ENCODE measurements at places on chromosomes 12 and 14. TPM values are rescaled to one million over a fixed set of nuclear protein-coding genes. Genes with fewer than 3 reads are reported as not detected.

GRCh38 chr12:3216097-3216496 is 138.9 kb downstream of the TSPAN9 start:
- peak overlapping the region; percentile 76 for H3K27ac ChIP-seq
- peaks cover 28% of the 10 kb centered on the region for H3K4me1 ChIP-seq
- H3K27me3 ChIP-seq = no peaks in the 10 kb centered on the region

DNA sequence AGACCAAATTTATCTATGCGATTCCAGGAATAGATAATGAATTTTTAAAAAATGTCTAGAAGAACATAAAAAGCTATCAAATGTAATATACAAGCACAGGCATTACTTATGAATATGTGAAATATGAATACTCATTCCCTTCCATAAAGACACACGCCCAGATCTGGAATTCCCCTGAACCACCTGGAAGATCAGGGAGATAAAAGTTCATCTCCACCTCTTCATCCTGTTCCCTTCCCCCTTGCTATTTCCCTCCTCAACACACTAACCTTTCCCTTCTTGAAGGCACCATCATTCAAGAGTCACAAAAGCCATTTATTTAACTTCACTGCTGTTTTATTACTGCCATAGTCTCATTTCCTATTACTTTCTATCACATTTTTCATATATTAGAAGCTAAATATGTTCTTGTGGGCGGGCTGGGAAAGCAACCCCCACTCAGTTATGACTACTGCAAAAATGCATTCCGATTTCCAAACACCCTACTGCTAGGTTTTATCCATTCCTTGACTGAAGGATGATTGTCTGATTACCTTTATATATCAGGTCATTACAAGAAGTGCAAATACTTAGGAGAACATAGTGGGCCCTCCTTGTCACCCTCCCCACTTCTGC is 16.1 kb downstream of the FGD6 start:
- no peak for DNase-seq
- no peak overlapping the region for H3K27ac ChIP-seq
- peaks cover 52% of the 10 kb centered on the region for H3K4me1 ChIP-seq
- H3K4me3 ChIP-seq = no peak overlapping the region

DNA sequence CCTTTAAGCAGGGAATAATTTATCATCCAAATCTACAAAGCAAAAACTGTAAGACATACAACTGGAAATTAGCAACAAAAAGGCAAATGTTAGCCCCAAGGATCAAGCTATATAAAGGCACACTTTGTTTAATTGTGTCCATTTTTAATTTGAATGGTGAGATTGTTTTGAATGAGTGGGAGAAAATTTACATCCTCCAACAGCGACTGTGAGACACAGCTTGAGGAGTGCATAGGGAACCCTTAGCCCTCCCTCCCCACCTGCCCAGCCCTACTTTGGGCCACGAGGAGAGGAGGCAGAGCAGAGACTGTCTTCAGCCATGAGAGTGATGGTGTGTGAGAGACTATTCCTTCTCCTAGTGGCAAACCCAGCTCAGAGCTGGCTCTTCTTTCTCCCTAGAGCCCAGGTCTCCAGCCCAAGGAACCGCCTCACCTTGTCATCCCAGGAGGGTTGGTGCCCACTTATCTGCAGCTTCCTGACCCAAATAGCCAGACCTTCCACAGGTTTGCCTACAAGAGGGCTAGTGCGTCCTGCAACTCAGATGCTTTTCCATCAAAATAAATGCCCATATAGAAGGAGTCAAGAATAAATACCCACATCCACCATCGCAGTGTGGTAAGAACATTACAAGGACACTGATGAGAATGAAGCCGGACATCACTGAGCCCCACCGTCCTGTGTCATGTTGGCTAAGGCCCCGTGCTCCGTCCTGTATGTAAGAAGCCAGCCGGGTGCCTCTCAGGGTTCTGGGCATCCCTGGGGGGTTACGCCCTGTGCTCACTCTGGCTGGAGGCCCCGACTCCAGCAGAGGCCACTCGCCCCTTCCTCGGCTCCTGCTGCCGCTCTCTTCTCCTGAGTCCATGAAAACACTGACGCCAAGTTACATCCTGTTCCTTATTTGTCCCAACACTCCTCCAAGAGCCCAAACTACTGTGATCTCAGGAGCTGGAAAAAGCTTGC is 36.4 kb upstream of the C14orf180 start:
- no peaks in the 10 kb centered on the region for H3K27me3 ChIP-seq
- DNase-seq = no peak
- no peak overlapping the region for H3K27ac ChIP-seq
- no peaks in the 10 kb centered on the region for H3K4me1 ChIP-seq
- H3K4me3 ChIP-seq = no peak overlapping the region

- peaks cover 24% of the 10 kb centered on the region for H3K4me1 ChIP-seq
- H3K27me3 ChIP-seq = no peaks in the 10 kb centered on the region
- no peak overlapping the region for H3K4me3 ChIP-seq
- no peak overlapping the region for H3K27ac ChIP-seq
- no peak for DNase-seq
- H3K36me3 ChIP-seq = no peaks in the 10 kb centered on the region
Measured at GRCh38 chr12:496736-497135, 37.0 kb downstream of the B4GALNT3 start.

DNA sequence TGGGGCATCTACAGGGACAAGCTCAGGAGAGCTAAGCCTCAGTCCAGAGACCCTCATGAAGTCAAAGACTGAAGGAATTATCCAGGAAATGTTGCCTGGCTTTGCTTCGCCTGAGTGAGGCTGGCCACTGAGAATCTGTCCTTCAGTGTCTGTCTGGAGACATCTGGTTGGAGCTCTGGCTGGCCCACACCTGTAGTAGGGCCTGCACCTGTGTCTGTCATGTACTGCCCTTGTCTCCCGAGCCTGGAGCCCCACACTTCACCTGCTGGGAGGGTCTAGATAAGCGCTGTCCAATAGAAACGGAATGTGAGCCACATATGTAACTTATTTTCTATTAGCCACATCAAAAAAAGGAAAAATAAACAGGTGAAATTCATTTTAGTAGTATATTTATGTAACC is 9.9 kb upstream of the HDAC7 start:
- DNase-seq = no peak
- H3K27ac ChIP-seq = peak overlapping the region; percentile 77
- H3K4me1 ChIP-seq = peaks cover 41% of the 10 kb centered on the region
- H3K27me3 ChIP-seq = no peaks in the 10 kb centered on the region
- no peak overlapping the region for H3K4me3 ChIP-seq
- no peaks in the 10 kb centered on the region for H3K36me3 ChIP-seq

The CD163L1 gene
- polyA plus RNA-seq = 0.75 TPM

The SYNDIG1L gene
- polyA plus RNA-seq = not detected

The AKAP5 gene
- polyA plus RNA-seq = 0.15 TPM
